ENCODE measurements at places on chromosomes 16 and 17.

DNA sequence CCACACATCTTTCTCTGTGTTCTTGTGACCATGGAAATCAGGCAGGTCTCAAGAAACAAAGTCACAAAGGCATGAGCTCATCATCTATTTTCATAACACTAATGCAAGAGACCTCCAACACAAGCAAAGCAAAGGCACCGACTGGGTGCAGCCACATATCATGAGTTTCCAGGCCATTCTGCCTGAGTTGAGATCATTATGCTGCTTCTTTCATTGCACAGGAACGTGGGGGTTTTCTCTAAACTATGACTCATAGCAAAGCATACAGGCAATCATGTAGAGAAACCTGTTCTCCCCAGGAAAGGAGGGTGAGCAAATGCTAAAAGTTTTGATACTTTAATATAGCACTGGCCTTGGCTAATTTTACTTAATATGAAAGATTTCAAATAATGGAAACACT, 60.7 kb downstream of the GRIN2A start:
- DNase-seq: no peak

- no peak for DNase-seq
Observed at GRCh38 chr16:87491522-87492290, 1.1 kb downstream of the ZCCHC14 start.

DNA sequence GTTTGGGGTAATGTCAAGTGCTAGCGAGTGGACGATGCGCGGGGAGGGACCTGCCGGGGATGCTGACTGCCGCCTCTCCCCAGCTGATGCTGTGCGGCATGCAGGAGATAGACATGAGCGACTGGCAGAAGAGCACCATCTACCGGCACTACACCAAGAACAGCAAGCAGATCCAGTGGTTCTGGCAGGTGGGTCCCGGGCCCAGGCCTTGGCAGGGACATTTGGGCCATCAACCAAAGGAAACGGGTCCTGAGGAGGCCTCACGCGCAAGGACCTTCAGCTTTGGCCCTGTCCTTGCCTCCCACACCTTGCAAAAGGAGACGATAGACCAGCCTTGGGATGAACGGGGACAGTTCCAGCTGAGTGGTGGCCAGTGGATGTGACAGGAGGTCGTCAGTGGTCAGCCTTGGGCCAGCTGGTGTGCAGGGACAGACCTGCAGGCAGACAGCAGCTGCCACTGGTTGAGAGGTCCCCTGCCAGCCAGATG, 13.6 kb upstream of the CLEC18A start:
- no peak for DNase-seq

DNA sequence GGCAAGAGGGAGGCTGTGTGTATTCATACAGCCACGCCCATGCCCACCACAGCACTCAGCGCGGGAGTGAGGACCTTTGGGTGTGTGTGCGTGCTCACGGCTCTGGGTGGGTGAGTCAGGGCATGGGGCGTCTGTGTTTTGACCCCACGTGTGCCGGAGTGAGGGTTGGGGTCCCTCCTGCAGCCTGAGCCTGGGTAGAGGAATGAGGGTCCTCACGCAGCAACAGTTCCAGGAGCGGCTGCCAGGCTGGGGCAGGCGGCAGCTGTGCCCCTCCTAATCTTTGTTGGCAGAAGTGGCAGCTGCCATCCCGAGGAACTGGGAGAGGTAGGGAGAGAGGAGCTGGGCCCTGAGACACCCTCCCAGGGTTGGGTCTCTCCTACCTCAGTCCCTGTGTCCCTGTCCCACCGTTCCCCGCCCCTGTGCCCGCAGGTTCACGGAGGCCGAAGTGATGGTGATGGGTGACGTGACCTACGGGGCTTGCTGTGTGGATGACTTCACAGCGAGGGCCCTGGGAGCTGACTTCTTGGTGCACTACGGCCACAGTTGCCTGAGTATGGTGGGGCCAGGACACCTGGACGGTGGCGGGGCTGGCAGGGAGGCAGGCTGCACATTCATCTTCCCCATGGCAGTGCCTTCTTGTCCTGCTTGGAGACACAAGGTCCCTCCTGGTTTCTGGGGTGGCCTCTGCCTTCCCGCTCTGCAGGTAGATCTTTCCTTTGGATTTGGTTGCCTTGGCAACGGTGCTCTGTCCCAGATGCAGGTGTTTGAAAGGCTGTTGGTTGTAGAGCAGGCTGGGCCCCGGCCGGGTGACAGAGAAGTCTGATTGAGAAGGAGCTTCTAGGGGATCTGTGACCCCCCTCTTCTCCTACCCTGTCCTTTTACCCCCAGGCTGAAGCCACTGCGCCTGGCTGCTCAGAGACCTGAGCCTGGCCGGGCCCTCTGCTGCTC, 5.9 kb downstream of the DPH1 start:
- no peak for DNase-seq

- no peak for DNase-seq
Observed at GRCh38 chr16:85274924-85275323, 162.7 kb upstream of the CIBAR2 start.
